ENCODE measurements at places on chromosomes 1 and 21.

DNA sequence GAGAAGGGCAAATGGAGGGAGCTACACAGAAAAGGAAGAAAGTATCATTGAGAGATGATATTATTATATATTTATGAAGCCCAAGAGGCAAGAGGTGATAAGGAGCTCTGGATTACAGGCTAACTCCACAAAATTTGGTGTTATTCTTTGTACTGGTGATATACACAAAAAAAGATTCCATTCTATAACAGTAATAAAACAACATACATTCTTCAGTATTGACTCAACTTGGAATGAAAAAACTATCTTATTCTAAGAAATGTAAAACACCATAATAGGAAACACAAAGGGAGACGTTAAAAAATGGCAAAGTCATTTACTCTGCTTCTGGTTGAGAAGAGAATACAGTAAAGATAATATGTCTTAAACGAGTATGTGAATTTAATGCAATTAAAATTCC lies 99.4 kb downstream of the TEX35 start:
- no peak for DNase-seq

- DNase-seq: no peak
Observed at GRCh38 chr1:8294170-8294697, 23.7 kb upstream of the SLC45A1 start.

DNA sequence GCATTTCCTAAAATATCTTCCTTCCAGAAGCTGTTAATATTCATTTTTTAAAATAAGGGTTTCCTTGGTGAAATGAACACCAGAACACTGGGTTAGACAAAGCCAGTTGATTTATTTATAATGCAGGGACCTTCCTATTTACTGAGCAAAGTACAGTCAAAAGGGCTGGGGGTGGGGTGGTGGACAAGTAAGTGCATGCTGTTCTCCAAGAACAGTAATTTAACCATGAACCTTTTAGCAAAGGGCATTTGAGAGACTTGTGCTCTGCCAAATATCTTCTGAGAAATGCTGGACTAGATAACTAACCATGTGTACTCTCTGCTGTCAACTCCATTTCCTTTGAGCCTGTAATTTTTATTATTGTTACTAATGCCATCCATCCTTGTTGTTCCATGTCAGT lies 100.2 kb downstream of the OMA1 start:
- no peak for DNase-seq

GRCh38 chr1:95230256-95230655 lies 3.8 kb upstream of the RWDD3 start:
- DNase-seq: no peak

DNA sequence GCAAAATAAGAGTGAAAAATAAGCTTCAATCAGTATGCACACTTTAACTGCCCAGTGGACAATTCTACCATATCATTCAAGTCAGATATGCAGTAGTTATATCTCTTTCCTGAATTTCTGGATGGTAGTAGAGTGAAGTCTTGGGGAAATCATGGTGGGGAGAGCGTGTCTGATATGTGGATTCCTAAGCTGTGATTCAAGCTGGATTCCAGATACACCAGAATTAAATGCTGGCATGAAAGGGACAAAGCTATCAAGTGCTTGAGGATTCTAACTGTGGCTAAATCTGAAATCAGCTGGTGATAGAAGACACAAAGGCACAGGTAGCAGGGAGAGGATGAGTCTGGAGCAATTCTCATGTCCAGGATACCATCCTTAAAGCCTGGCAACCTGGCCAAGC lies 323.5 kb downstream of the DUSP10 start:
- no peak for DNase-seq

DNA sequence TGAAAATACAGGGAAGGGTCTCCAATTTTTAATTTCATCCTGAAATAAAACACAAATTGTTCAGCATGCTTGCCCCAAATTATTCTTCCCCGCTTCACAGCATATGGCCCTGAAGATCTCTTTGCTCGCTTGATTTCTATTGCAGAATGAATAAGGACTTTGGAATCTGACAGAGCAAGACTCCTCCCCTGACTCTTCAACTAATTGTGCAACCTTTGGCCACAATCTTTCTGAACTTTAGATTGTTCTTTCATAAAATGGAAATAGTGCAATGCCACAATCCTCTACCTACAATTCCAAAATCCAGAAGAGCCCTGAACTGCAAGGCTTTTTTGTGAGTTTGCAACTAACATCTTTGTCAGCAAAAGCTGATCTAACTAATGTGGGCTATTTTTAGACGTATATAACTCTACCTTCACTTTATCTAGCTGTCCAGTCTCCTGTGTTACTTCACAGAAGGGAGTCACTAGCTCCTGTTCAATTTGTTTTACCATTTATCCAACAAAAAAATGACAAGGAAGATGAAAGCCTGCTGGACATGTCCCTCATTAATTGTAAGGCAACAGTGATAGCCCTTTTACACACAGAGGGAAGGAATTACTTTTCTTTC lies 13.4 kb downstream of the RNASEL start:
- no peak for DNase-seq

DNA sequence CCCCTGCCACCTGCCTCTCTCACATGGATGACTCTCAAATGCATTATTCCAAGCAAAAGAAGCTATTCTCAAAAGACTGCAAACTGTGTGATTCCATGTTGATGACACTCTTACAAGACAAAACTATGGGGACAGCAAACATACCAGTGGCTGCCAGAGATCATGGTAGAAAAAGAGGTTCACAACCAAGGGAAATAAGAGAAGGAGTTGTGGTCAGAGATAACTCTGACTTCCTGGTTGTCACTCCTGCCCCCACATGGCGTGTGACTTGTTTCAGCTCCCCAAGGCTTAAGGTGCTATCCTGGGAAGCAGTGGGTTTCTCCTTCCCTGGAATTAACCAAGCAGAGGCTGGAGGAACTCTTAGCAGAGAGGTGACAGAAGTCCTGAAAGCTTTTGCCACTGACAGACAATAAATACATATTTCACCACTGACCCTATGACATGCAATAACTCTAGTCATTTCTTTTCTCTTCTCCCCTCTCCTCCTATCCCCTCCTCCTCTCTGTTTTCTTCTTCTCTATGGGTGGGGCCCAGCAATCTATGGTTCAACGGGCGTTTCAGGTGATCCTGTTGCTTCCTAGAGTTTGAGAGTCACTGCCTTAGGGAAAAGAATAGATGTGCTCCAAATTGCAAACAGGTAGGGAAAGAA lies 185.1 kb downstream of the FCRL5 start:
- DNase-seq: no peak

DNA sequence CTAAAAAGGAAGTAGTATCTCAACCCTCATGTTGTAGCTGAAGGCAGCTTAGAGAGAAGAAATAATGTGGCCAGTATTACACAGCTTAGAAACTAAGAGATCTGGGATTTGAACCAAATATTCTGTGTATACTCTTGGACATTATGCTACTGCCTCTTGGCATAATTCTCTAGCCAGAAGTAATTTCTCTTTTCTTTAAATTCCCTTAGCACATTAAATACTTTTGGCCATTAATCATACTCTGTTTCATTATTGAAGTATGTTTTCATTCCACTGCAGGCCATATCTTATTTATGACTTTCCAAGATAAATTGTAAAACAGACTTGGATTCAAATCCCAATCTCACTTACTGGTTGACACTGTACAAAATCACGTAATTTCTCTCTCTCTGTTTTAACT lies 181.3 kb upstream of the SPAG17 start:
- no peak for DNase-seq

DNA sequence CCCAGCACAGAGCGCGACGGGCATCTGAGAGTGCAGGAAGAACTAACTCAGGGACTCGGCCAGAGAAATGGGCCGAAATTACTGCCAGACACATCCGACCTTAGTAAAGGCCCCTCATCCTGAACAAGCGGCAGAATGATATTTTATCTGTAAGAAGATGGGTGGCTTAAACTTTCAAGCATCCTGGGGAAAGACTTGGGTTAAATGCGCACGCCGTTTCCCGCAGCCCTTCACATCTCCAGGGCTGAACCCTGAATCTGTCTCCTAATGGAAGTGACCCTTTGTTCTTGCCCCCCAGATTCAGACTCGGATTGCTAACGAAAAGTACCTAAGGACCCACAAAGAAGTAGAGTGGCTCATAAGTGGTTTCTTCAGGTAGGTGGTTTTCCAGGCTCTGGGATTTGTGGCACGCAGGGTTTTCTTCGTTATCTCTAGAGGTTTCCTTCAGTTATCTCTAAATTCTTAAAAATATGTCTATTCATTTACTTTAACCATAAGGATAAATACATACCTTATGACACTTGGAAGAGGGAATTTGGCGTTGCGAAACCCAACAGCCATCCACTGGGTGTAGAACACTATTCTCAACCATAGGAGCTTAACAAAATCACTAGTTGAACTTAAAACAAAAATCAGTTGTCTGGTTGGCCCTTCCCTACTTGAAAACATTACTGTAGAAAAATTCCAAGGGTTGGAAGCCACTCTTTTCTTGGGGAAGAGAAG lies 627 bp downstream of the RIIAD1 start:
- no peak for DNase-seq

DNA sequence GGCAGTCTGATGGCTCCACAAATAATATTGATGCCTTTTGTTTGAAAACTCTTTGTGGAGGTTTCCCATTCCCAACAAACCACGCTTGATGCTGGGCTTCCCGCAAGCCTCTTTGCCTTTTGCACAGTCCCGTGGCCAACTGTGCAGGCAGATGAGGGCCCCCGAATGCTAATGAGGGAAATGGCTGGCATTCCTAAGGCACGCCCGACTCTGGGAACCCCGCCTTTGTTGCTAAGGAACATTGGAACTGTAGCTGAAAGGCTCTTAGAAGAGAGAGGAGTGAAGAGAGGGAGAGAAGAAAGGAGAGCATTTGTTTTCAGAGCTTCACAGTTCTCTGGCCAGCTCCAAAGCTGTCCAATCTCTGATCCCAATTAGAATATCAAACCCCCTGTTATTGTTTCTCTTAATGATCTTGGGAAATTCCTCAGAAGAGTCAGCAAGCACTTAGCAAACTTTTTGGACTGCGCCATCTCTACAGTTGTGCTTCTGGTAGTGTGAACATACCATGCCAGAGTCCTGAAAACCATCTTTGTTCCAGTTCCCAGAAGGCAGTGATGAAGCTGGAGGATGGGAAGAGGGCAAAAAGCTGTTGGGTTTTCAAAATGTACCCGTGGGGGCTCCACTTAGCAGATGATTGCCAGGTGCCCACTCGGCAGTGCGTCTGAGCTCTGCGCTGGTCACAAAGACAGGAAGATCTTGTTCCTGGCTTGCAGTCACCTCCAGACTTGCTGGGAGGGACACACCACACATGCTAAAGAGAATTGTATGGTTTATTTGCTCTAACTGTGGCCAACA lies 60.1 kb upstream of the CYP2J2 start:
- DNase-seq: no peak

DNA sequence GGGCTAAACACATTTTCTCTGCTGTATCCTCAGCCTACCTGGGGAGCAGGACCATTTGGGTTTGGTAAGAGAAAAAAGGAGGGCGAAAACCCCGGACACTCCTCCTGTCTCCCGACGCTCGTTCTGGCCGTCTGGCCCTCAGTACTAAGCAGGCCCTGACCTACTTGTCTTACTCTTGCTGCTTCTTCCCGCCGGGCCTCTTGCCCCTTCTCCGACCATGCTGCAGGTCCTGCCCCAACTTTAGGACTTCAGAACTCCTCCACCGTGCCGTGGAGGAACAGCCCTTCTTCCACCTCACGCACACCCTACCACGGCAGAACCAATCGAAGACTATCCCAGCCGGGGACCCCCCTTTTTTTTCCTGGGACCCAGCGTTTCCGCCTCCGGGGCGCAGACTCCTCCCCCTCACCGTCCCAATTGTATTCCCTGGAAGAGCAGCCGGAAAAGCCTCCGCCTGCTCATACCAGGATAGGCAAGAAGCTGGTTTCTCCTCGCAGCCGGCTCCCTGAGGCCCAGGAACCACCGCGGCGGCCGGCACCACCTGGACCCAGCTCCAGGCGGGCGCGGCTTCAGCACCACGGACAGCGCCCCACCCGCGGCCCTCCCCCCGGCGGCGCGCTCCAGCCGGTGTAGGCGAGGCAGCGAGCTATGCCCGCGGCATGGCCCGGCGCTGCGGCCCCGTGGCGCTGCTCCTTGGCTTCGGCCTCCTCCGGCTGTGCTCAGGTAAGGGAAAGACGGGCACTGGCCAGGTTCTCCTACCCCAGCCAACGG lies at the start of gene CHRNB2:
CHRNB2 (plus strand) TSS at position 393 of the 771 bp plus-strand sequence; CDS start at position 660, 267 bp downstream.
- DNase-seq: peak; percentile 70

DNA sequence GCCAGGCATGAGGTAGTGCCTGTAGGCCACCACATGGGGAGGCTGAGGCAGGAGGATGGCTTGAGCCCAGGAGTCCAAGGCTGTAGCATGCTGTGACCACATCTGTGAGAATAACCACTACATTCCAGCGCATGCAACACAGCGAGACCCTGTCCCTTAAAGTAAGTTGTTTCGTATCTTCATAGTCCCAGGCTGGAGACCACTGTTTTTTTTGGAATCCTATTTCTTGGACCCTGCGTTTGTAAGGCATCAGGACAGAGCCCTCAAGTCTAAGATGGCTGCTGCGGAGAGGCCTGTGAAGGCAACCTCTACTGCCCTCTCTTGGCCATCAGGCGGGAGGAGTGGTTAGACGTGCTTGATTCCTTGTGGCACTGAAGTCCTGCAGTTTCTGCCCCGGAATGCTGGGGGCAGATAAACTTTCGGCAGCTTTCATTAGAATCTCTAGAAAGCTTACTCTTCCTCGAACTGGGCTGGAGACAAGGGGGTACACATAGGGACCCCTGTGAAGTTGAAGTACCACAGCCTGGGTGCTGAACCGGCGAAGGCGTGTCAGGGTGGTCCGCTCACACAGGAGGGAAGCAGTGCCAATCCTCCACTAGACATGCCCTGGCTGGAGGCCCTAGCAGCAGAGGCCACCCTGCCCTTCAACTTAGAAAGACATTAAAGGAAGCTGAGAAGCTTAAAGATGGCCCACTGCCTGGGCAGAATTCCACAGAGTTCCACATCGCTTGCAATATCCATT lies 36.6 kb downstream of the RABIF start:
- no peak for DNase-seq

DNA sequence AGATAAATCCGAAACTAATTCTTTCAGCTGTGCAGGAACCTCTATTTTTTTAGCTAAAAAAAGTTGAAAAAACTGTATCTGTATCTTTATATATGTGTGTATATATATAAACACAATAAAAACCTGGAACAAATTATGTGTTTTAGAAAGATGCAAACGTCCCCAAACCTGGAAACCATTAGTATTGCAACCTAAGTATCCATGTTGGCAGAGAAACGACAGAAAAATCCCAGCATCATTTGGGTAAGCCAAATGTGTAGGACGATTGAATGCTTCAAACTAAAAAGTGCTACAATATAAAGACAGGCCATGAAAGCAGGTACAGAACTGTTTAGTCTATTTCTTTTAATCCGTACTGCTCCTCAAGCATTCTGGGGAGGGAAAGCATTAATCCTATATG lies 87.9 kb downstream of the AHCTF1 start:
- no peak for DNase-seq

All from T-helper 17 cell (primary cell).